ENCODE measurements at places on chromosomes 3 and 15.

DNA sequence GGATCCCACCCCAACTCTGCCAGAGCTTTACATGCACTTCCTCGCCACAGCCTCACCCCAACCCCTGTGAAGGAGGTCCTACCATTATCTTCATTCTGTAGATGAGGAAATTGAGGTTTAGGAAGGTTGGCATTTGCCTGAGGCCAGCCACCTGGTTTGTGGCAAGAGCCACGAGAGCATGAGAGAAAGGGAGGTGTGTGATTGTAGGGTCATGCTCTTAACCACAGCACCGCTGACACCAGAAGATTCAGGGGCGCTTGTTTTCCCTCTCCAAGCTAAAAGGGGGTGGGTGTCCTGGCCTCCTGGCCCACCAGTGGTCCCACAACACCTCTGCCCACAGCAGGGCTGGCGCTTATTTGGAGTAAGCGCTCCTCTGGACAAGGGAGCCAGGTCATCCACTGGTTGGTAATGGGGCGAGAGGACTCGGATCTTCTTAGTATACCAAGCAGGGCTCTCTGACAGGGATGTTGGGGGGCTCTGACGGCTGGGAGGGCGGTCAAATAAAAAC is 691 bp downstream of the RHCG start:
- no peak for DNase-seq

- peak; percentile 36 for DNase-seq
These were observed 174.2 kb downstream of the NEK10 start for GRCh38 chr3:27194861-27195483.

DNA sequence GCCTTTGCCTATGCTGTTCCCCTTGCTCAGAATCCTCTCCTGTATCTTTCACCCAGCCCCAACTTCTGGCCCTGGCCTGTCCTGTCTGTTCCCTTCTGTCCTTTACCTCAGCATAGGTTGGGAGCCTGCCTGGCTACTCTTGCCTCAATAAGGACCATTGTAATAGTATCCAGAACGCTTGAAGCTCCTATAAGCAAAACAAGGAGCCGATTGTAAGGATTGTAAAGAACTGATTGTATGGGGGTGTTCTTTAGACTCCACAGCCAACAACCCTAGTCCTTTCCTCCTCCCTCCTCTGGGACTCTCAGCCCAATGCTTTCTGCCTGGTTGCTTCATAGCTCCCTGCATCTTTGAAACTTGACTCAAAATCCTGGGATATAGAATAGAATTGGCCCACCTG is 18.7 kb upstream of the RAD54L2 start:
- no peak for DNase-seq

DNA sequence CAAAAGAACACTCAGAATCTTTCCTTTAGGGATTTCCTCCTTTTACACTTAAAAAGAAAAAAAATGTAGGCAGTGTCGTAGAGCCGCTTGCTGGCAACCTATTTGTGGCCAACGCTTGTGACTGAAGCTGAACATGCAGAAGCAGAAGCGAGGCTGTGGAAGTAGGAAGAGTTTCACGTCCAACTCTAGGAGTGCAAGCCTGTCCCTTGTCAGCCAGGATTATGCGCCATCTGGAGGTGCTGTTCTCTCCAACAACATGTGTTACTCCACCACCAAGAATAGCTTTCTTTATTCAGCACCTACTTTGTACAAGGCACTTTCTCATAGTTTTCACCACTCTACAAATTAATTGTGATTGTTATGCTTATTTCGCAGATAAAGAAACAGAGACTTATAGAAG is 223.2 kb upstream of the LMCD1 start:
- DNase-seq: peak; percentile 2

GRCh38 chr3:148698190-148698810 is 597 bp downstream of the AGTR1 start:
- DNase-seq: no peak

DNA sequence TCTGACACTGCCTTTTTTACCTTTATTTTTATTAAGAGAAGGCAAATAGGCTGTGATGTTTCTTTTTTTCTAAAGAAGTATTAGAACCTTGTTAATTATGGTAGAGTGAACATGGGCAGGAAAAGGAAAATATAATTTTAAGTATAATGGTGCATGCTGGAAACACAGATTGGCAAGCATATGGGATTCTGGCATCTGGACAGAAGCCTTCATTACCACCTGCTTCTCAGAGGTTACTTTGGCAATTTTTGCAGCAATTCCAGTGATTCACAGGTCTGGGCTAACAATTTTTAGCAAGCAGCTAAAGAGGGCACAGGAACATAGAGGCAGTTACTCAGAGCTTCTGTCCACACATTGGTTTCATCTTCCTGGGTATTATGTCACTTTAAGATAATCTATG is 258.3 kb downstream of the DIPK2A start:
- no peak for DNase-seq

GRCh38 chr3:12798559-12799179 is 2.2 kb downstream of the CAND2 start:
- no peak for DNase-seq

DNA sequence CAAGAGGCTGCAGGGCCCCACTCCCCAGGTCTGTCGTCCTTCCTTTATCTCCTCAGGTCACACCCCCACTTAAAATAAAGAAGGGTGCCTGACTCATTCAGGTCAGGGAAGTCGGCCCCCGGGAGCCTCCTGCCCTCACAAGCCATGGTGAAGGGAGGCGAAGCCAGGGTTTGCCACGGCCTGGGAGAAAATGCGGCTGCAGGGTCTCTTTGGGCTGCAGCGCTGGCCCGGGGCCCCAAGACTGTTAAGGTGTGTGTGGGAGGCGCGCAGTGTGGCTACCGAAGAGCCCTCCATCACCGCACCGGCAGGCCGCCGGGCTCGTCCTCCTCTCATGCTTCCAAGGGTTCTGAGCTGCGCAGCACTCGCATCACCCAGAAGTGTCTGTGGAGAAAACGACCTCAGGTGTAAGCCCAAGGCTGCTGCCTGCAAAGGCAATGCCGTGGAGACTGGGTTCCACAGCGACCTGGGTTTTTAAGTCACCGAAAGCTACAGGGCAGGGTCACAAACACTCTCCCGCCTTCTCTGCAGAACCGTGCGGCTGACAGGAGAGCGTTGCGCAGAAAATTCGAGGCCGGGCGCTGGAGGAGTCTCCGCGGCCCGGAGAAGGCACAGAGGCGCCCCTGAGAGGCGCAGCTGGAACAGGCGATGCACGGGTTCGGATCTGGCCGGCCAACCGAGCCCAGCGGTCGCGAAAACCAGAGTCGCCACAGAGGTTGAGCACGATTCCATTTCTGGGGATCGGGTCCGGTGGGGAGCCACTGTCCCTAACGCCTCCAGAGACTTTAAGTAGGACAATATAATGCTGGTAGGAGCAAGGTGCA is 8.7 kb downstream of the FOXL2 start:
- no peak for DNase-seq

DNA sequence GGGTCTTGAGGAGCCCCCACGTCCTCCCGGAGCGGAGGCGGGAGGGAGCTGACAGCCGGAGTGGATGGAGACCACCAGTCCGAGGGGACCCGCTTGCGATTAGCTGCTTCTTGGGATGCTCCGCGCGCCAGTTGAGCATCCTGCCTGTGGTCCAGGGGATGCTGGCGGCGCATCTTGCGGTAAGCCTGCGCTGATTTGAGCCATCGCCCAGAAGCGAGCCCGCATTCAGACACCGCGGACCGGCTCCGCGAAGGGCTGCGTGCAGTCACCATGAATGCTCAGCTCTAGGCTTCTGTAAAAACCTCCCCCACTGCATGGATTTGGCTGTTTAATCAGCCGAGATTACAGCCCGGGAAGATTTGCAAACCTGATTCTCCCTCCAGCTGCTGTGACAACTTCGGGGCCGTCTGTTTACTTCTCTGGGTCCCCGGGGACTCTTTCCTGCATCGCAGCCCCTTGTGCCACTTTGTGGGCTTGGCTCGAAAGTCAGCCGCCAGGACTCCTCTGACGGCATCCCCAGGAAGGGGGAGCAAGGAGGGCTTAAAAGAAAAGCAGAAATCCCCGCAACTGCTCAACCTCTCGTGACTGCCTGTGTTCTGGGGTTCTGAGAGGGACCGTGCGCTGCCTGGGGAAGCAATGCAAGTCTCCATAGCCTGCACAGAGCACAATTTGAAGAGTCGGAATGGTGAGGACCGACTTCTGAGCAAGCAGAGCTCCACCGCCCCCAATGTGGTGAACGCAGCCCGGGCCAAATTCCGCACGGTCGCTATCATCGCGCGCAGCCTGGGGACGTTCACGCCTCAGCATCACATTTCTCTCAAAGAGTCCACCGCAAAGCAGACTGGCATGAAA is 171.1 kb downstream of the KCNAB1 start:
- peak; percentile 19 for DNase-seq

DNA sequence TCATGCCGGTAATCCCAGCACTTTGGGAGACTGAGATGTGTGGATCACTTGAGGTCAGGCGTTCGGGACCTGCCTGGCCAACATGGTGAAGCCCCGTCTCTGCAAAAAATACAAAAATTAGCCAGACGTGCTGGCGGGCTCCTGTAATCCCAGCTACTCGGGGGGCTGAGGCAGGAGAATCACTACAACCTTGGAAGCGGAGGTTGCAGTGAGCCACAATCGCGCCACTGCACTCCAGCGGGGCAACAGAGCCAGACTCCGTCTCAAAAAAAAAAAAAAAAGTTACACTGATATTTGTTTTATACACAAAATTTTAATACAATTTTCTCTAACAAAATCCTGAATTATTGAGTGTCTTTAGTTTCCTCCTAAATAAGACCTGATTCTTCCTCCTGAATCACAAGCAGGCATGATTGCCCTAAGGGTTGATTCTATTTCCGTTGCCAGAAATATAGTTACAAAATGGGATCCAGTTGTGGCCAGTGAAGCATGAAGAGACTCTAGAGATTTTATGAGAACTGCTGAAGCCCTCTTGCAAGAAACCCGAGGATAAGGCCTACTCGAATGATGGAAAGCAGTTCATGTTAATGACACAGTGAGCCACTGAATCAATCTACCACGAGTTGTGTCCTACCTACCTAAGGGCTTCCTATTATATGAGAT is 9.6 kb upstream of the SMARCC1 start:
- peak; percentile 51 for DNase-seq

Measured in EH (cell line).